ENCODE measurements at places on chromosomes 2 and 18.
A peak's percentile ranks its signal among the peaks of the same experiment; 100 is the strongest.

DNA sequence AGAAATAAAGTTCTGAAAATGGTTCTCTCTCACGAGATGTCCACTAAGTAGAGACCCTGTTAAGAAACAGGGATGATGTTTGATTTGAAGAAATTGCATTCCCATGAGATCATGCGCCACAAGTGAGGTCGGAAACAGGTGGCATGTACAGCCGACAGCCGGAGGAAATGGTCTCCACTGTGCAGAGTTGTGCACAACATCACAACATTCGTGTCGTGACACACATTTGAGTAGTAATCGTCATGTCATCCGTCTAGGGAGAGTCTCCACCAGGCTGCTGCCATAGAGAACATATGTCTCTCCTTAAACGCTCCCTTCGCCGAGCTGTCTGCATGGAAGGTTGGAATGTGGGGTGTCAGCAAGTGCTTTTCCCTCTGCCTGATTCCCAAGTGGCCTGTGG, 84.7 kb downstream of the ASAP2 start:
- DNase-seq: no peak

GRCh38 chr18:10242936-10243680, 211.3 kb upstream of the APCDD1 start:
- DNase-seq: no peak

DNA sequence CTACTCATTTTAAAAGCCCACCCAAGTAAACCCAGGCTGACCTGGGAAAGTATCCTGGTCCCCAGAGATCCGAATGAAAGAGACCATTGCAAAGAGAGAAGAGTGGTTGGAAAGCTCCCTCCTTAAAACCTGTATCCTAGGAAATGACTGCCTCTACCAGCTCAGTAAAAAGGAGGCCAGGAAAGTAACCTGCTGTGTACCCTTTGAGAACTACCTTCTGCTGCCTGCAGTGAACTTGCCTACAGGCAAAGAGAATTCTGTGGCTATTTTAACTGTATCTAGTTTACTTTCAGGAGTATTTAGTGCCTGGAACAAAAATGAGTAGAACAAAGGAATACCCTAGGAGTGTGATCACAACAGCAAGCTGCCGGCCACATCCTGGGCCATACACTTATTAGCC, 641.7 kb upstream of the NRXN1 start:
- no peak for DNase-seq

DNA sequence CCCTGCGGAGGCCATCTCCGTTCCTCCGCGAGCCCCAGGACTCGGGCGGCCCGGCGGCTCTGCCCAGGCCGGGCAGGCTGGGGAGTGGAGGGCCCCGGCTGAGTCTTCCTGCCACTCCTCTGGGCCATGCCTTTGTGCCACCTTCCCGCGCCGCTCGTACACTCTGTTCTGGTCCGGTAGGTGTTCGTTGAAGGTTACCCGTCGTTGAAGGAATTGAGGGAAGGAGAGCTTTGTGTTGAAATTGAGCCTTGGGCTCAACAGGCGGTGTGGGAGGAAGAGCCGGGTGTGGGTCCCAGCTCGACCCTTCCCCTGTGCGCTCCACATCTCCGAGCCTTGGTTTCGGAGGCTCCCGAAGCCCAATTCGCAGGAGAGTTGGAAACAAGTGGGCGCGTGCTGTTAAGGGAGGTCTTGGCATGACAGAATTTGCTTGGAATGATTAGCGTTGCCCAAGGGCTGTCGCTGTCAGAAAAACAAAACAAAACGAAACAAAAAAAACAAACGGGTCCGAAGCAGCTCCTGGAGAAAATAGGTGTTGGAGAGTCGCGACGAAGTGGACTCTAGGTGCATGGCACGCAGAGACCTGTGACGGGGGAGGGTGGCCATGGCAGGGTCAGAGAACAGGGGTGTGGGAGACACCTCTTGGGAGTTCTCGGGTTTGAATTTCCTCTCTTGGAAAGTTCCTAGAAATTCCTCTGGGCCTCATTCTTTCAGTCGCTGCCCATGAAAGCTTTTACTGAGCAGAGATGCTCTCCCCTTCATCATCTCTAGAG, 1.2 kb upstream of the MZT2A start:
- DNase-seq: no peak

- no peak for DNase-seq
Measured at GRCh38 chr2:25606892-25607291, 66.5 kb downstream of the DTNB start.

- DNase-seq: peak; percentile 4
Measured at GRCh38 chr2:161373942-161374341, 42.2 kb upstream of the TBR1 start.

DNA sequence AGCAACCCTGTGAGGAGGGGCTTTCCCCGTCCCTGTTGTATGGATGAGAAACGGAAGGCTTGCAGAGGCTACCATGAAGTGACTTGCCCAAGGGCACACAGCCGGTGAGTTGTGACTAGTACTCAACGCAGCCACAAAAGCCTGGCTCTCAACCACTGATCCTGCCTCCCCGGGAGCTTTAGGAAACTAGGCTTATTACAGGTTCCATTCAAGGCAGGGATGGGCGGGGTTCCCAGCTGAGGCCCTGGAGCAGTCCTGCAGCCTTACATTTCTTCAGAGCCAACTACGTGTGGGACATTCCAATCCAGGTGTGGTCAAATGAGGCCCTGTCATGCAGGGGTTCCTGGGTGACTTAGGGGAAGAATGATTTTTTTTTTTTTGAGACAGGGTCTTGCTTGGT, 59.6 kb downstream of the MEX3C start:
- DNase-seq: no peak

DNA sequence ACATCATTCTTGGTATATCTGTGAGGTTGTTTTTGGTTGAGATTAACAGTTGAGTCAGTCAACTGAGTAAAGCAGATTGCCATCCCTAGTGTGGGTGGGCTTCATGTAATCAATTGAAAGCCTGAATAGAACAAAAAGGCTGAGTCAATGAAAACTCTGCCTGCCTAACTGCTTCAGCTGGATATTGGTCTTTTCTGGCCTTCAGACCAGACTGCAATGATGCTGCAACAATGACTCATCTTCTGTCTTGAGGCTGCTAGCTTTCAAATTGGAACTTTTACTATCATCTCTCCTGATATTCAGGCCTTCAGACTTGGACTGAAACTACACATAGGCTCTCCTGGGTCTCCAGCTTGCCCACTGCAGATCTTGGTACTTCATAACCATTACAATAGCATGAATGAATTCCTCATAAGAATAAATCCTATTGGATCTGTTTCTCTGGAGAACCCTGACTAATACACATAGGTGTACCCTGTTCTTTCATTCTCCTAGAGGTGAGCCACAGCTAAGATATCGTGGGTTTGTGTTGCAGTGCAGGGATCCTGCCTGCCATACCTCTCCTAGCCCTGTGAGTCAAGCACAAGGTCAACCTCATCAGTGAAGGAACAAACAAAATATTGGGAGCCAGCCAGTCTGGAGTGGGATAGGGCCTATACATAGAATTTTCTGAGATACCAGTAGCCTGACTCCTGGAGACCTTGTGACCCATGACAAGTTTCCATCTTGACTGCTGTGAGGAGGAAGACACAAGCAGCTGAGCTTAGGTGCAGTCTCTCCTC, 473.8 kb downstream of the DCC start:
- DNase-seq: no peak

DNA sequence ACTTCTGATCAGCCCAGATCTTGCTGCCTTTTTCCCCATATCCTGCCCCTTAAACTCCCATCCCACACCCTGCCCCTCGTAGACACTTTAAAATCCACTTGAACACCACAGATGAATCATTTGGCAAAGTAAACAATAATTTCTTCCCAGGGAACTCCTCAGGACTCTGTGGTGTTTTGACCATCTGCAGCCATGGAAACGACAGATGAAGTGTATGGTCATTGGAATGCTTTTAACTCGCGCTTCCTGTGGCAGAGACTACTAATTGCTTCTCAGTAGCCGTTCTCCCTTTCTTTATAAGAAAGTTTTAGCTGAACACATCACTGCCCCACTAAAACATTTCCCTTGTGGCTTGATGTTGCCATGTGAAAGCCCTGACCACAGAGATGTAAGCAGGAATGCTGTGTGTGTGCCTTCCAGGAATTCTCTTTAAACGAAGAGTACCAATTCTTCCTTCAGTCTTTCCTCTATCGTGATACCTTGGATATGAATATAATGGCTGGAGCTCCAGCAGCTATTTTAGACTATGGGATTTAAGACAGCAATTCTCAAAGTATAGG, 92.7 kb upstream of the PARD3B start:
- peak; percentile 98 for DNase-seq

- DNase-seq: peak; percentile 35
Measured at GRCh38 chr2:26043862-26044696, 10.2 kb downstream of the RAB10 start.

DNA sequence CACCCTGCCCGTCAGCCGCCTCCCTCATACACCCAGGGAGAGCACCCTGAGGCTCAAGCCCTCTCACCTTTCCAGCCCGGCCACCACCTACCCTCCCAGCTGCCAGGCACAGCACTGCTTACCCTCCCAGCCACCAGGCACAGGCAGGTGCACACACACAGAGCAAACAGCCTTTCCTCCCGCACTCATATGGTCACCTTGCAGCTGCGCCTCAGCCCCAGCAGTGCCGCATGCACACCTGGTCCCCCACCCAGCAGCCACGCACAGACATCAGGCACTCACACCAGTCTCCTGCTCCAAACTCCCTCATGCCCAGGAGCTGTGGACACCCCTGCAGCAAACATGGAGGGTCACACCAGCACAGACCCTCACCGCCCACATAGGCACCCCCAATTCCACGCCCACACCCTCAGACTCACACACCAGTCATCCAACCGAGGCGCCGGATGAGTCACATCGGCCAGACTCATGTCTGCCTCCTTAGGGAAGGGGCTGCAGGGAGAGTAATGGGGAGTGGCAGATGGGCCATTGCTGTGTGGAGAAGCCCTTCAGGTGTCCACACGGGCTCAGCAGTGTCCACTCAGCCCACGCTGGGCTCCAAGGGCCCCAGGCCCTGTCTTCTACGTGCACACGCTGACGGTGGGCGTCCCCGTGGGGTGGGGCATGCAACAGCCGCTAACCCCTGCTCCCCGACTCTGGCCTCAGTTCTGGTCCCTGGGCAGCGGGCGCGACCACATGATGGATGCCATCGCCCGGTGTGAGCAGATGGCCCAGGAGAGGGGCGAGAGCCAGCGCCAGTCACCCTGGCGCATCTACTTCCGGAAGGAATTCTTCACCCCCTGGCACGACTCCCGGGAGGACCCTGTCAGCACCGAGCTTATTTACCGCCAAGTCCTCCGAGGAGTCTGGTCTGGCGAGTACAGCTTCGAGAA, 22.3 kb upstream of the GPR17 start:
- no peak for DNase-seq

DNA sequence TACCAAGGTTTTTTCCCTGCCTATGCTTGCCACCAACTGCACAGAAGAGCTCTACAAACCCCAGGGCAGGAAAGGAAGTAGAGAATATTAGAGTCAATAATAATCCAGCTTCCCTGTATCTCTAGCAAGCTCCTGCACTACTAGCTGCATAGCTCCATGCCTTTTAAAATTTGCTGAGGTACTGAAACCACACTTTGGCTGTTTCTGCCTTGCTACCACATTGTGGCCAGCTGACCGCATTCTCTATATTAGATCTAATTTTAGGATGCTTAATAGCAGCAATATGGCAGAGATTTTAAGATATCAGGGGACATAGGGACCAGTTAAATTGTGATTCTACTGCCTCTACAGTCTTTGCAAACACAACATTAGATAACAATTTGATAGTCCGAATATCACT, 534.6 kb downstream of the MBD2 start:
- DNase-seq: no peak

GRCh38 chr2:136550181-136550580, 215.2 kb upstream of the THSD7B start:
- DNase-seq: no peak

- DNase-seq: no peak
Measured at GRCh38 chr2:232882505-232883115, 12.5 kb downstream of the SNORC start.

DNA sequence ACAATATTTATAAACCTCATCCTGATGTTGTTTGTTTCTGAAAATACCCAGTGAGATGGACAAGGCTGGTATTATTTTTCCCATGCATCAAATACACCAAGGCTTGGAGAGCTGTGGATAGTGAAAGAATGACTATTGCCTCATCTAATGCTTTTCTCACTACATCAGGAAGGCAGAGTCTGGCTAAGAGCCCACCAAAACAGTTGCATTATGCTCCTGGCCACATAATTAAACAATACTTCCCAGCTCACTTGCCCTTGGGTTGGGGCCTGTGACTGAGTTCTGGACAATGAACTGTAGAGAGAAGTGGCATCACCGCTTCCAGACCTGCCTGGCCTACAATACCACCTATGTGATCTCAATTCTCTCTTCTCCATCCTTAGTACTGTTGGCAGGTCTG, 46.4 kb upstream of the REEP1 start:
- peak; percentile 44 for DNase-seq

- DNase-seq: no peak
Measured at GRCh38 chr2:151833984-151834383, 5.8 kb upstream of the ARL5A start.

- no peak for DNase-seq
Measured at GRCh38 chr2:181128199-181128598, 147.8 kb downstream of the UBE2E3 start.

GRCh38 chr2:68248361-68248760, 4.0 kb downstream of the PPP3R1 start:
- DNase-seq: no peak

- no peak for DNase-seq
Measured at GRCh38 chr2:100632037-100632436, 69.2 kb downstream of the PDCL3 start.

- DNase-seq: no peak
Measured at GRCh38 chr2:222427646-222428301, 3.4 kb downstream of the SGPP2 start.

DNA sequence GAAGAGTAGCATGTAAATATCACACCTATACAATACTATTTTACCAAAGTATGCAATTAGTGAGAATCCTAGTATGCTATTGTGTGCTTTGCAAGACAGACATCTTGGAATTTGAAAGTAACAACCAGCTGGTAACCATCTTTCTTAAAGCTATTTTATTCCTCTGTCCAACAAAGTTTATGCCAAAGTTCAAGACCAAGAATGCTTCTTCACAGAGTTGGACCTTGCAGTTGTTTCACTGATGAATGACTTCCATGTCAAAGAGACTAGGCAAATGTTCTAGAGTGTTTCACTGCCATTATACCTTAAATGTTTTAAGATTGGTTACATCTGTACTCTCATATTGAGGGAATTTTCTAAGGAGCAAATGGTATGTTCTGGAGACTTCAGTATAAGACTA, 215.2 kb upstream of the CRIM1 start:
- DNase-seq: no peak

- no peak for DNase-seq
Measured at GRCh38 chr2:119647440-119648169, 31.4 kb upstream of the TMEM177 start.

- no peak for DNase-seq
Measured at GRCh38 chr2:96878796-96879544, 9.1 kb upstream of the SEMA4C start.

DNA sequence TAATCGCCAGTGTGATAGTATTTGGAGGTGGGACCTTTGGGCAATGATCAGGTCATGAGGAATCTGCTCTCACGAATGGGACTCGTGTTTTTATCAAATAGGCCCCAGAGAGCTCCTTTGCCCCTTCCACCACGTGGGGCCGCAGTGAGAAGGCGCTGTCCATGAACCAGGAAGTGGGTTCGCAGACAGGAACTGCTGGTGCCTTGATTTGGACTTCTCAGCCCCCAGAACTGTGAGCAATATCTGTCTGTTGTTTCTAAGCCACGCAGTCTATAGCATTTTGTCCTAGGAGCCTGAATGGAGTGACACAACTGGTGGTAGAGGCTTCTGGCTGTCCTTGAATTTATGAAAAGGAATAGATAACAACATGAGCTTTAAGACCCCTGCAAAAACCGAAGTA, 111.2 kb upstream of the HDAC4 start:
- no peak for DNase-seq
